Activated B cell treated with CpG ODN at 0.5 μM for 24 hours (primary cell): ENCODE measurements at places on chromosomes 4 and X.

GRCh38 chr4:138259824-138260223, 17.7 kb upstream of the SLC7A11 start:
- no peak for DNase-seq

DNA sequence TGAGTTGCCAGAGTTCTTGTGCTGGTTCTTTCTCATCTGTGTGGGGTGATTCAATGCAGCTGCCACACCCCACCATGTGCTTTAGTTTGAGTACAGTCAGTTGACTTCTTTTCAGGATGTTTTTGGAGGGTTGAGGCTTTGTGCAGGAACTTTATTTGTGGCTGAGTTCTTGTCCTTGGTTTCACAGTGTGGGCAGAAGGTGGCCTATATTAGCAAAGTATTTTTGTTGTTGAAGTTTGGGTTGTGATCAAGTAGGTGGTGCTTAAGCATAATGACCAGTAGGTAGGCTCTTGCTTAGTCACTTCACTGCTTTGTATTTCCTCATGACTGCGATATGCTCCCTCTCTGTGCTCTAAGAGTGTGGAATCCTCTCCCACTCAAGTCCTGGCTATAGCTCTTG, 80.3 kb downstream of the ARHGAP24 start:
- DNase-seq, result no peak

DNA sequence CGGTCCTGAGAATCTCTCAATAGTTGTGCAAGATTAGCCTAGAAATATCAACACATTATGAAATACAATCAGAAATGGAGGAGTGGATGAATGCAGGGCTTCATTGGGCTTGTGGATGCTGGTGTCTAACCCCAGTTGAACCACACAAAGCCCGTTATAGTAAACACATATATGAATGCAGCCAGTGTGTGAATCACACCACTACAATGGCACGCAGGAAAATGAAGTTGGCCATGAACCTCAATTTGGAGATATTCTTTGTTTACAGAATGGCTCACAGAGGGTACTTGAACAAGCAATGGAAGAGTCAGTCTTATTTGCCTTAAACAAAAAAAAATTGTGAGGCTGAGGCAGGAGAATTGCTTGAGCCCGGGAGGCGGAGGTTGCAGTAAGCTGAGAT, 57.8 kb downstream of the SOD3 start:
- no peak for DNase-seq

GRCh38 chr4:94363136-94363655, 20.6 kb upstream of the HPGDS start:
- no peak for DNase-seq

DNA sequence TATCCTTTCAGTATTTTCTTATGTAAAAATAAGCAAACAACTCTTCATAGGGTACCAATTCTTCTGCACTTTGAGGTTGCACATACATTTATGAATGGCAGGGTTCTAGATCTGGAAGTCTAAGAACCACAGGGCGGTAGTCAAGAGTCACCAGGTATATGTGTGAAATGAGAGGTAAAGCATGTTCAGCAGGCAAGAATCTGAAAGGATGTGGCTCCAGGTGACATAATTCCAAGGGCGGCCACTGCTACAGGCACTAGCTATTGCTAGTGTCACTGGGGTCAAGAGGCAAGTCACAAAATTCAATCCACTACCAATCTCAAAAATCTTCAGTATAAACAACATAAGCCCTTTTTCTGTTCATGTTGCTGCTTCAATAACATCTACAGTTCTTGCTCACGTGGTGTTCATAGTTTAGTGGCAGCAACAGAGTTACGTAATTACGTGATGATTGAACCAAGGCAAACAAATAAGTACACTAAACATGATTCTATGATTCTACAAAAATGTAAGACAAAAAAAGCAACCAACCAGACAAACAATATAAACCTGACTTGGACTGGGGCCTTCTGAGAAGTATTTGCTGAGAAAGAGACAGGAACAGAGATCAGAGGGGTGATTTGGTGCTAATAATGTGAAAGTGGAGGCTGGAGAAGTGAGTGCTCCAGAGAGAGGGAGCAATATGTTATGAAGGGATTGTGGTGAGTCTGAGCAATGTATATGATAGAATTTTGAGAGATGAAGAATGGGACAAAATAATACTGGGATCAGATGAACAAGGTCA, 101.7 kb downstream of the NAA11 start:
- DNase-seq, result no peak

DNA sequence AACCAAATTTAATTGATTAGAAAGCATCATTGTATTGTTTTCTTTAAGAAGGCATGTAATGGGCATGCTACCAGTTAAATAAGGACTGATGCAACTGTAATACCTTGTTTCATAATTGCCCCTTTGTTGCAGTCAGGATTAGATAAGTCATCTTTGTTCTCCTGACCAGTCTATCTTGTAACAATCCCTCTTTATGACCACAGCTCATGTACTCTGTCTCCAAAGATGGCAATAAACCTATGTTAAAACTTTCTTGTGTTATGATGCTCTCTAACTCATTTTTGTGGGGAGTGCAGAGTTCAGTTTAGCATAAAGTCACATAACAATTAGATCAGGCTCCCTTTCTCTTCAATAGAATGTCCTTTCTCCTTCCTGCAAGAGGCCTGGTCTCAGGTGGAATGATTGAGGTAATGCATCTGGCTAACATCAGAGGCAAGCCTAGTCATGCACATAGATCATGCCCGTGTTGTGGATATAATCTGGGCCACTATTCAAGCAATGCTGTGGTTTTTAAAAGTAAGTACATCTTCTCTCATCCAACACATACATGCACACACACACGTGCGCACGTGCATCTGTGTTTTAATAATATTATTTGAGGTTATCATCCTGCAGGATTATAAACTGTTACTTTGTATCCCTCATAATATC, 45.6 kb downstream of the TMEM154 start:
- no peak for DNase-seq

GRCh38 chr4:140559696-140560095, 9.1 kb downstream of the UCP1 start:
- DNase-seq, result no peak

- no peak for DNase-seq
These were observed 4.4 kb downstream of the RBM3 start for GRCh38 chrX:48578661-48579128.

- no peak for DNase-seq
These were observed 767.3 kb upstream of the TENM3 start for GRCh38 chr4:181475781-181476507.

DNA sequence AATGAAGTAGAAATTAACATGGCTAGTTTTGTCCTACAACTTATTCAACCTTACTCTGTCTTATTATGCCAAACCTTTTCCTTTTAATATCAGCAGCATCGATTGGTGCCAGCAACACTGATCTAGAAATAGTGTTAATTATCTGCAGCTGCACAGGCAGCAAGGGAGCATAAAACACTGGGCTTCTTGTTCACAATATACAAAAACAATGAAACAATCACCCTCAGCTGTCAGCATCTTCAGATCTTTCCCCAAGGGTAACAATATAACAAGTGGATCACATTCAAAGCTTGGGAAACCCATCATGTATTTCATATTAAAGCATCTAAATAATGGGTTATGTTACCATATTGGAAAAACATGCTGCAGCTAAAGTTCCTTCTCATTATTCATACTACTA, 238.1 kb downstream of the SPOCK3 start:
- DNase-seq, result no peak

GRCh38 chr4:38310446-38311043, 350.3 kb downstream of the PTTG2 start:
- DNase-seq, result no peak

DNA sequence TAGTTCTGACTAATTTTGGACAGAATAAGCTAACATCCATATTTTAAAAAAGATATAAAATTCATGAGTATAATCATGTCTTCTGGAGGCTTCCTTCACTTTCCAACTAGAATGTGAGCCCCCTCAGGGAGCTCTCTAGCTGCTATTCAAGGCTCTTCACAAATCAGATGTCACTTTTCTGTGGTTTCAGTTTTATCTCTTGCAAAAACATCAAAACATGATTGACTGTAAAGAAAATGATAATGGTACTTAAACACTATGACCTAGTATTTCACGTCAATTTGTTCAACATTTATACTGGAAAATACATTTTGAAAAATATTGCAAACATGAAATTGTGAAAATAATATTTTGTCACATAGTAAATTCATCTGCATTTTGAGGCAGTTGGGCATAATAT, 234.2 kb downstream of the UNC5C start:
- no peak for DNase-seq

DNA sequence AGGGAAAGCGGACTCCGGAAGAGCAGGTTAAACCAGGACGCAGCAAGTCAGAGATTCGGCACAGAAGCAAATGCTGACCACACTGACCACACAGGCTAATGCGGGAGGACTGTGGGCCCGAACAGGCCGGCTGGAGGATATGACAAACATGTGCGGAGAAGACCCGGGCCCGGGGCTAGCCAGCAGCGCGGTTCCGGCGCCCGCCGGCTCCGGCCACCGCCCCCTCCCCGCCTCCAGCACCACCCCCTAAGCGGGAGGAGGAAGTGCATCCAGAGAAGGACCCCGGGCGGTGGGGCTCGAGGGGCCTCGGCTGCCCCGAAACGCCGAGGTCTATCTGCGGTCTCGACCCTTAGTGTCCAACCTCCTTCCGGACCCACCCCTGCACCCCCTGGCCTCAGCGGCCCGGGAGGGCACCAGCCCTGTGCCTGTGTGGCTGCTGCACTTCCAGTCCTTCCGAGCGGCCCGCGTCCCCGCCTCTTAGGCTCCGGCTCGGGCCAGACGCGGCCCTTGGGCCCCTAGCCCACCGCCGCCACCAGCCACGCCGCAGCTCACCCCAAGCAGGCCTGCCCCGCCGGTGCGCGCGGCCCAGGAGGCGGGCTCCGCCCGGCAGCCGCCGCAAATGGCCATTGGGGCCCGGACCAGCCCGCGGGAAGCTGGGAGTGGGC, 2.1 kb downstream of the ELOVL6 start:
- DNase-seq, result peak; percentile 57

DNA sequence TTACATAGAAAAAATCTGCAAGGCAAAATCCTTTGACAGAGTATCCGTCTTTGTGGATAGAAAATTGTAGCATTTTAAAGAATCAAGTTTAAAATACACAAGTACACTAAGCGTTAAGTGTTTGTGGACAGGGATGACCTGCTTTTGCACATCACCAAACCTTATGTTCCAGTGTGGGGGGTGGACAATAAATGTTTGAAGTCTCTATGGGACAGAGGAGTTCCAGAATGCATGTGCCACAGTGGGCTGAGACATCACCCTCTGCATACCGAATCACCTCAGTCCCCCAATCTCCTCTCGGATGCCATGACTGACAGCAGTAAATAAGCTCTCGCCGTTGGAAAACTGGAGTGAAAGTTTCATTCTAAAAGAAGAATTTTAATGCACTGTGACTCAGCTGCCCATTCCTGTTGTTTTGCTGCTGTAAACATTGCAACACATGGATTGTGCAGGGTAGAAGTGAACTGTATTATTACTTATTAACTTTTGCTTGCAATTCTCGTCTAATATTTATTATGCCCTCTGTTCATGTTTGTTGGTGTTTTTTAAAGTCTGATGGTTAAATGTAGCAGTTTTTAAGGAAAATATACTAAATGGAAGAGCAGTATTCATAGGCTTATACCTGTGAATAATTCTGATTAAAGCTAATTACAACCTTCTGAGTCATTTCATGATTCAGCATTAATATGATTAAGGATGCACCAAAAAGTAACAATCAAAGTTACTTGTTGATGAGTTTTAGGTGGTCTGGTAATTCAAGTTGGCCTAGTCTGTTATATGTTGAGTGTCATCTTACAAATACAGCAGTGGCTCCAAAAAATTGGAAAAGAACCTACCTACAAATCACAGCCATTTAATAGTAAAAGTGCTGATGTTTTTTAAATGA, 24.0 kb downstream of the CDKN2AIP start:
- DNase-seq, result no peak

DNA sequence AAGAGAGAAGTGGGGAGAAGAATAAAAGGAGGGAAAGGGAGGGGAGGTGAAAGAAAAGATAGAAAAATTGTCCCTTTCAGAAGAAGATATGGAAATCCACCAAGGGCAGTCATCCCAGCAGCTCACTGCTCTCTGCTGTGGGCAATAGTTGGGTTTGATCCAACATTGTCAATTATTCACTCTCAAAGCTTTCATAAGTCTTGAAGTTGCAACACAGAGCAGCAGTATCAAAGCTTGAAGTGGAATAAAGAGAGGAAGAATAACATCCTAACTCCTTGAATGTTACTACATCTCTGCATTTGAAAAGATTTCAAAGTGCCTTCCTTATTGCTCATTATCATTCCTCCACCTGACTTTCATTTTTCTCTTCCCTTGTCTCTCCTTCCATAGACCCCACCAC, 62.3 kb upstream of the HHIP start:
- no peak for DNase-seq

GRCh38 chr4:12894062-12894461, 590.1 kb downstream of the RAB28 start:
- DNase-seq, result no peak

DNA sequence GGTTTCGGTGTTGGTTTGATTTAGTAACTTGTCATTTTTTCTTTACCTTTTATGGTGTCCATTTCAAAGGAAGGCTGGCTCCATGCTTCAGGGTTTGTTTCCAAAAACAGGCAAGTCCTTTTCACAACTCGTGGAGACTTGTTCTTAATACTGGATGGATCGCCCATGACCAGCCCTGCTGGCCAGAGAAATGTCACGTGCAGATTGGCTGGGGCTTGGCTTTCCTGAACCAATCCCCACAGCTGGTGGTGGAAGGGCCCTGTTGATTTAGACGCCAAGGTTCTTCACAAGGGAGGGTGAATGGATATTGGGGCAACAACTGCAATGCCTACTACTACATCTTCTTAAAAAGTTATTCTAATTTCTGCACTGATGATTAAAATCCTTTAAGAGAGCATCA, 92.6 kb downstream of the SHROOM3 start:
- no peak for DNase-seq

DNA sequence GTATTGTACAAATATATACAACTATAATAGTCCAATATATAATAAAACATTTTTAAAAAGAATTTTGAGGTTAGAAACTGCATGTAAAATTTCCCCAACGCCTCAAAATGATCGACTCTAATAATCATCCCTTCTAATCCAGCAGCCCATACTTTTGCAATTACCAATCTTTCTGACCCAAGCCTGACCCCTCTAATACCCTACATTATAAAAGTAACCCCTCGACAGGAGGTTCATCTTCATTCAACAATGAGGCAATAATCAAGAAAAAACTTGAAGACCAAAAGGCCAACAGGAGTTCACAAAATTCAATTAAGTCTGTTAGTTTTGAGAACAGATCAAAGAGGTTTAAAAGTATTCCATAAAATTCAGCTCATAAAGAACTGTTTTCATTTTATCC, 393.5 kb downstream of the GPM6A start:
- DNase-seq, result no peak

- no peak for DNase-seq
These were observed 42.1 kb downstream of the RBPJ start for GRCh38 chr4:26362745-26363439.

DNA sequence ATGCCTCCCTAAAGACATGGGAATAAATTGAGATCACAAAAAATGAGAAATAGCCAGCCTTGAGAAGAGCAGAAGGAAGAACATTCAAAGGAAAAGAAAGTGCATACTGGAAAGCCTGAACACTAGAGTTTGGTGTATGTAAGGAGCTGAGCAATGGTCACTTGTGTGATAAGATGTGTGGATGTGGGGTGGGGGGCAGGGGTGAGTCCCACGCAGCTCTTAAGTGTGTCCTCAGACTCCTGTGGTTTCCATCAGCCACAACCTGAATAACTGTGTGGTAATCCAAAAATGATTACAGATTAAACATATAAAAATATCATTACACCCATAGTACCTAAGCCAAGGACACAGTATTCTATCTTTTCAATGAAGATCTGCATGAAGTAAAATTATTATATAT, 59.9 kb downstream of the ELOVL6 start:
- DNase-seq, result no peak

GRCh38 chr4:89894649-89895550, at the start of gene MMRN1:
MMRN1 (plus strand) TSS chr4:89894854; CDS start chr4:89894972, 118 bp downstream.
- DNase-seq, result no peak

GRCh38 chrX:112668476-112669409, 11.0 kb downstream of the LHFPL1 start:
- DNase-seq, result no peak
